PC-9 (cell line): ENCODE measurements at places on chromosomes 2 and 18. TPM values are rescaled to one million over a fixed set of nuclear protein-coding genes. Genes with fewer than 3 reads are reported as not detected.

SPP2 gene
- total RNA-seq: not detected in 2 replicates

TUBB8B gene
- total RNA-seq: not detected in 2 replicates

SCTR gene
- not detected in 2 replicates for total RNA-seq

RAB6D gene
- total RNA-seq: not detected in 2 replicates

SELENOI gene
- 33.0 and 60.8 TPM in 2 replicates for total RNA-seq

MCM6 gene
- 26.7 and 33.1 TPM in 2 replicates for total RNA-seq

VIT gene
- total RNA-seq: not detected in 2 replicates

ALK gene
- not detected in 2 replicates for total RNA-seq

TMEM200C gene
- not detected in 2 replicates for total RNA-seq

CLEC4F gene
- total RNA-seq: not detected in 2 replicates

DNAH6 gene
- not detected in 2 replicates for total RNA-seq

RNU2-63P gene
- total RNA-seq: 3.9 TPM in 1 of 2 replicates, not detected in the other

PJVK gene
- 14.6 and 16.9 TPM in 2 replicates for total RNA-seq

CDH2 gene
- total RNA-seq: 6.4 and 8.5 TPM in 2 replicates

AP1S3 gene
- 61.3 and 73.3 TPM in 2 replicates for total RNA-seq

GALNT5 gene
- 1.3 and 1.9 TPM in 2 replicates for total RNA-seq

CENPA gene
- 43.6 and 48.8 TPM in 2 replicates for total RNA-seq

SLC5A7 gene
- total RNA-seq: not detected in 2 replicates

ATL2 gene
- 66.4 and 75.3 TPM in 2 replicates for total RNA-seq

DSG1 gene
- total RNA-seq: not detected in 2 replicates

FAM161A gene
- 8.4 and 12.2 TPM in 2 replicates for total RNA-seq

FAM136A gene
- 38.5 and 39.3 TPM in 2 replicates for total RNA-seq

EVX2 gene
- total RNA-seq: not detected in 2 replicates

M1AP gene
- 4.5 and 7.7 TPM in 2 replicates for total RNA-seq

EMX1 gene
- not detected in 2 replicates for total RNA-seq

RIOK3 gene
- total RNA-seq: 34.1 and 39.9 TPM in 2 replicates

ALLC gene
- not detected in 2 replicates for total RNA-seq

ANKAR gene
- 3.6 and 4.4 TPM in 2 replicates for total RNA-seq

NTSR2 gene
- not detected in 2 replicates for total RNA-seq

SPATA3 gene
- not detected in 2 replicates for total RNA-seq
